ENCODE measurements at places on chromosomes 5 and 9. TPM values are rescaled to one million over a fixed set of nuclear protein-coding genes. Genes with fewer than 3 reads are reported as not detected.

SAPCD2 gene
- total RNA-seq: 78.8 TPM

PCDHGB7 gene
- total RNA-seq: 0.04 TPM

MEF2C gene
- total RNA-seq: 64.5 TPM

SQSTM1 gene
- 151 TPM for total RNA-seq

GPR21 gene
- not detected for total RNA-seq

PCDHGA5 gene
- 0.18 TPM for total RNA-seq

MPDZ gene
- 6.1 TPM for total RNA-seq

SLC6A18 gene
- total RNA-seq: not detected

CDX1 gene
- total RNA-seq: not detected

FBP2 gene
- not detected for total RNA-seq

SPATA9 gene
- 0.11 TPM for total RNA-seq

SPINK6 gene
- total RNA-seq: not detected

DNA sequence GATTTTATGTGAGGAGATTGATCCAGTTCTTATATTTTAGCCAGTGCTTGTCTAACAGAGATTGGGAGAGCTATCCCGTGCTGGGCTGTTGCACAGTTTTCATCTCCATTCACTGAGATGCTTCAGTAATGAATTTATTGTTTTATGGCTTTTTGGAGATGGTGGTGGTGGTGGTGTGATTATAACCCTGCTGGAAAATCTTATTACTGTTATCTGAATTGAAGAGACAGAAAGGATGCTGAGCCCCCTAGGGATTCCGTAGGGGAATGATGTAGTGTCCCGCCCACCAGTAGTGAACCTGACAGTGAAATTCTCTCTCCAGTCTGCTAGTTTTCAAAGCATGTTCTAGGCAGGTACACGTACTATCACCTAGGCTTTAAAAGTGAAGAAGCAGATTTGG lies 1.9 kb downstream of the RAI14 start:
- DNase-seq: no peak

DNA sequence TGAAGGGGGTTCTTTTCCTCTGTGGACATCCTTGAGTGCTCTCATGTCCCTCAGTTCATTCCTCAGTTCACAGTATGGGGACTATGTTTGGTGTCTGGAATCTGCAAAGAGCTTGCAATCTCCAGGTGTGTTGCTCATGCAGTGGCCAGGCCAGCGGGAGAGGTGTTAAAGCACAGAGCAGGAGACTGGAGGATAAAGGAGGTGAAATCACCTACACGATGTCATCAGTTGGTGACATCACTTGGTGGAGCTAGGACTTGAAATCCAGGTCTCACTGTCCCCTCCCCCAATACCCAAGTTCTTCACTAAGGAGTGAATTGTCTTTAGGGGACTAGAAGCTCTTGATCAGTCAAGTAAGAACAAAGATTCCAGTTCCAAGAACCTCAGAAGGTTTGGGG lies 197.3 kb upstream of the ZNF618 start:
- no peak for DNase-seq

DNA sequence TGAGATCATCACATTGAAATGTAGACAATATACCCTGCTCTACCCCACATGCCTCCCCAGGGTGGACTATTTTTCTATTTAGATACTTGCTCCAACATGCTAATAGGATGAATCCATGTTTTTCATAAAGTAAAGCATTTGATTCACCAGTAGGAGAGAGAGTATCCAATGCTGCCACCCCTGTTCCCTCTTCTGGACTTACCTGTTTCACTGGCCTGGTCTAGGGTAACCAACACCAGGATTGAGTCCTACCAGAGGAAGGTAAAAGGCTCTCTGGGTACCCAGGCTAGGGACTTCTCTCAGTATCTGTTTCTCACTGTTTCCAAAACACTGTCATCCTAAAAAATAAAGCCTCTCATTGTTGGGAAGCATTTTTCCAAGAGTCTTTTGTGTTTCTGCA lies 30.2 kb upstream of the GABRP start:
- no peak for DNase-seq

- DNase-seq: no peak
Measured at GRCh38 chr9:93194641-93195040, 10.7 kb downstream of the WNK2 start.

DNA sequence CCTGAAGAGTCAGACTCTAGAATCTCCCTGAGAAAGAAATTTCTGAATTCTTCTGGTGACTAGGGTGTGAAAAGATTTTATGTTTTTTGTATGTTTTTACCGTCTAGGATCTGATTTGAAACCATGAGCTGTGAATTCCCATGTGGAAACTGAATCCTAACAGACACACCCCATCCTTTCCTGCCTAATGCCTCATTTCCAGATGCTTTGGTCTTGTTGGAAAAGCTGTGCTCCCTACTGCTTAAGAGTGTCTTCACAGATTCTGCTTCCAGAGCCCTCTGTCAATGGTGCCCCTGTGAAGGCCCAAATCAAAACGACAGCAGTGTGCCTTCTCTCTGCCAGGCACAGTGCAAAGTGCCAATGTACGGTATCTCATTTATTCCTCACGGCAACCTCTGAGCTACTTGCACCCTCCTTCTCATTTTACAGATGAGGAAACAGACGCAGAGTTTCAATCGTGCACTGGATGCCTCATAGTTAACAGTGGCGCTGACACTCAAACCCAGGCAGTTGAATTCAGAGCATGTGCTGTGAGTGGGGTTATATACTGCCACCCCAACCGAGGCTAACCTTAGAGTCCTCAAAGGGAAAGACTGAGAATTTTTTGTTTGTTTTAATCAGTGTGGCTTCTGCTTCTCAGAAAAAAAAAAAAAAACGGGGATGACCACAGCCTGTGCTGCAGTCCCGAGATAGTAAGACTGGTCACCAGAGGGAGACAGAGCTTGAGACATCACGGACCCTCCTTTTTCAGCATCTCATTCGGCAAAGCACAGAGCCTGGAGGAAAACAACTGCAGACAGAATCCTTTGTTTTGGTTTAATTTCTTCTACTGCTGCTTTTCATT lies 188.4 kb downstream of the SNCAIP start:
- peak; percentile 12 for DNase-seq

GRCh38 chr5:136724161-136724560 lies 358.8 kb upstream of the TRPC7 start:
- no peak for DNase-seq

- DNase-seq: no peak
Measured at GRCh38 chr9:111974092-111974681, 77.6 kb downstream of the UGCG start.

GRCh38 chr5:154163327-154164248 lies 26.9 kb upstream of the GALNT10 start:
- DNase-seq: no peak

DNA sequence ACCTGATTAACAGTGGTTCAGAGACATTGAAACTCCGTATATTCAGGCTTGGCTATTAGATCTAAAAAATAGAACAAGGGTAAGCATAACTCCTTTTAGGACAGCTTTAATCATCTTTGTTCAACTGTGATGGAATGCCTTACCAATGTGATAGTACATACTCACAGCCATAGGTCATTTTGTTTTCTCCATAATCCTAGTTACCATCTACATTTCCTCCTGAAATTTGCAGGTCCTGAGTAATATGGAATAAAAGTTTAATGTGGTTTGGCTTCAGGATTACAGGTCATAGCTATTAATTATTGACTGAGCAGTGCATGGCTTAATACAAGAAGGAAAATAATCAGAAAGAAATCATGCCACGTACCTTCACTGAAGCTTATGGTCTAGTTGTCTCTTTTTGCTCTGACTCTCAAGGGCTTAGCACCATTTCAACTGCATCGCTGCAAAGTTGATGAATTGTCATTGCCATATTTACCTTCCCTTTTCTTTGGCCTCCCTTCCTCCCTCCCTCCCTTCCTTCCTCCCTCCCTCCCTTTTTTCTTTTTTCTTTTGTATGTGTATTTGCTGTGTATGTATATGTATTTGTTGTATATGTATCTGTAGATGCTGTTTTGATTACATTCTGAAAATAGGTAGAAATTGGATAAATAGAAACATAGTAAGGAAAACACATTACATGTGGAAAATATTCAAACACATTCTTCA lies 250.9 kb upstream of the ZNF608 start:
- no peak for DNase-seq

DNA sequence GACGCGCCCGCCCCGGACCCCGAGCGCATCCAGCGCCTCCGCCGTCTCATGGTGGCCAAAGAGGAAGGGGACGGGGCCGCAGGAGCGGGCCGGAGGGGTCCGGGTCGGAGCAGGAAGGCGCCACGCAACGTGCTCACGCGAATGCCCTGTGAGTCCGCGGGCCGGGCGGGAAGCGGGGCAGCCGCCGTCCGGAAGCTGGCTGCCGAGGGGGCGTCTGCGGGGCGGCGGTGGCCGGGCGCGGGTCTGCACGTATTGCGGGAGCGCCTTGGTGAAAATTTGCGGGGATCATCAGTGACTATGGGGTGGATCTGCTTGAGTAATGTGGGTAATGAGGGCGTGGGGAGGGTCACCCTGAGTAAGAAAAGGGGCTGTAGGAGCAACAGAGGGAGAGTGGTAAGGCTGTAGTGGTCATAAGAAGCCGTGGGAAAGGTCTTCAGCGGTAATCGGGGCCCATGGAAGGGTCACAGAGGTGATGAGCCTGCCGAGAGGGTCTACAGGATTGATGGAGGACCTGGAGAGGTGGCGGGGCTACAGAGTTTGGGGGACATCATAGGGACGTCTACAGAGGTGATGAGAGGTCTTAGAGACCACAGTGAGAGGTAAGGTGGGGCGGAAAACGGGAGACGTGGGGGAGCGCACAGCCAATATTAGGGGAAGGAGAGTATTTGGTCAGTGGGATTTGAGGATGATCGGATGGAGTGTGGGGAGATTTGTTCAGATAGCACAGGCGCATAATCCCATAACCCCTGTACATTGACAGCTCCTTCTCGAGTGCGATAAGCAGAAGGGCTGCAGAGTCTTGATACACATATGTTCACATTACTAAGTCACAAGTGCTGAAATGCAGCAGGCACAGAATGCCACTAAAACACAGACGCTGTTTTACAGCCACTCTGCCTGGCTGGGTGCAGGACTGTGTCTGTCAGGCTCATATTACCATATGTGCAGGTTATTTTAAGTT lies 819 bp downstream of the LSM11 start:
- DNase-seq: peak; percentile 73

GRCh38 chr5:151270599-151270998 lies 17.6 kb downstream of the GM2A start:
- DNase-seq: no peak

GRCh38 chr5:66565878-66566277 lies 30.3 kb upstream of the MAST4 start:
- DNase-seq: no peak

- peak; percentile 31 for DNase-seq
Measured at GRCh38 chr9:94867281-94867841, 140.9 kb downstream of the AOPEP start.

DNA sequence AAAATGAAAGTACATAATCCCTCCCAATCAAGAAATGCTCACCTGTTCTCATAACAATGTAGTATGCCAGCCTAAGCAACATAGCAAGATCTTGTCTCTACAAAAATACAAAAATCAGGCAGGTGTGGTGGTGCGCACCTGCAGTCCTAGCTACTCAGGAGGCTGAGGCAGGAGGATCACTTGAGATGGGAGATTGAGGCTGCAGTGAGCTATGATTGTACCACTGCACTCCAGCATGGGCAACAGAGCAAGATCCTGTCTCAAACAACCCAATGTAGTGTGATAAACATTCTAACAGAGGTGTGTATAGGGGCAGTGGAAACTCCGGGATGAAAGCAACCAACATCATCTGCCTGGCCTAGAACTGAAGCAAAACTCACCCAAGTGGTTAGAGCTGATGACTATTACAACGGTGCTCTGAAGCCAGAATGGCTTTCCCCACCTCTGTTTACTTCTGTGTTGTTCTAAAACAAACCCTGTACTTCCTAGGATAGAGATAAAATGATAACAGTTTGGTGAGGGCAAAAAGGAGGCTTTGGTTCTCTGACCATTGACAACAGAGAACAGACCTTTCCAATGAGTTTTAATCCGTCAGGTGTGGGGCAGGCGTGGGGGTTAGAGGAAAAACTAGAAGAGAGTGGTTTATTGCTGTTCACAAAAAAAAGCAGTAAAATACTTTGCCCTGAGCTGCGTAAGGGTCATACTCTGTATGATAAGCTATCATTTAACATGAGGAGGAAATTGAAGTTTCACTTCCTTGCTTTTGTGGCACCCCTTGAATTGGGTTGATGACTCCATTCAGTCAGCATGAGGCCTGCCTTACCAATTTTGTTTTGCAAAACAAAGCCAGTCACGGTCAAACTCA lies 18.9 kb downstream of the WNT8A start:
- DNase-seq: no peak

- DNase-seq: no peak
Measured at GRCh38 chr9:75410405-75410804, 322.1 kb downstream of the OSTF1 start.

DNA sequence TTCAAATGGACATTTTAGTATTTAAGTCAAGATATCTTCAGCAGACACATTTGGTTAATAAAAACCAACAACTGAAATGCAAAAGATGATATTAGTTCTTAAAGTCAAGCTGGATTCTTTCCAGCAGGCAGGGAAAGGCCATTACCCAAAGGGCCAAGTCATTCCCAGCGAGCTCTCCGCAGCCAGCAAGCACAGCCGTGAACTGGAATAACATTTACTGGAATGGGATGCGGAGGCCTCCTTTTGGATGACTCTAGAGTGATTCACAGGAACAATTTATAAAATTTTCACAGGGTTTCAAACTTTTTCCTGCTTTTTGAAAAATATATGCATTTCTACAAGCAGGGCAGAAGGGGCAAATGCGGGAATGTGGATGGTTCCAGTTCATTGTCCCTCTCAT lies 76.6 kb upstream of the DAB2 start:
- no peak for DNase-seq

DNA sequence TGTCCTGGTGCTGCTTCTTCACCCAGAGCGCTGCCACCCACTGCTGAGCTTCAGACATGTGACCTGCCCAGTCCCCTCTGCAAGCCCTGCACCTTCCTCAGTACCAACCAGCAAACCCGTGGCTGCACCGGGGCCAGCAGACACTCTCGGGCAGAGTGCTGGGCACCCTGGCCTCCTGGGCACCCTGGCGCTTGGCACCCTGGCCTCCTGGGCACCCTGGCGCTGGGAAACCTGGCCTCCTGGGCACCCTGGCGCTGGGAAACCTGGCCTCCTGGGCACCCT lies 31.7 kb upstream of the SLC12A7 start:
- DNase-seq: no peak

- no peak for DNase-seq
Measured at GRCh38 chr5:55039843-55040242, 15.8 kb downstream of the GZMK start.

GRCh38 chr5:180090098-180090768 lies 18.7 kb upstream of the RNF130 start:
- peak; percentile 78 for DNase-seq

- no peak for DNase-seq
Measured at GRCh38 chr9:32502464-32502863, 23.5 kb downstream of the RIGI start.

Measured in K562 (cell line).